ENCODE measurements at places on chromosomes 13 and 19. TPM values are rescaled to one million over a fixed set of nuclear protein-coding genes. Genes with fewer than 3 reads are reported as not detected.

DNA sequence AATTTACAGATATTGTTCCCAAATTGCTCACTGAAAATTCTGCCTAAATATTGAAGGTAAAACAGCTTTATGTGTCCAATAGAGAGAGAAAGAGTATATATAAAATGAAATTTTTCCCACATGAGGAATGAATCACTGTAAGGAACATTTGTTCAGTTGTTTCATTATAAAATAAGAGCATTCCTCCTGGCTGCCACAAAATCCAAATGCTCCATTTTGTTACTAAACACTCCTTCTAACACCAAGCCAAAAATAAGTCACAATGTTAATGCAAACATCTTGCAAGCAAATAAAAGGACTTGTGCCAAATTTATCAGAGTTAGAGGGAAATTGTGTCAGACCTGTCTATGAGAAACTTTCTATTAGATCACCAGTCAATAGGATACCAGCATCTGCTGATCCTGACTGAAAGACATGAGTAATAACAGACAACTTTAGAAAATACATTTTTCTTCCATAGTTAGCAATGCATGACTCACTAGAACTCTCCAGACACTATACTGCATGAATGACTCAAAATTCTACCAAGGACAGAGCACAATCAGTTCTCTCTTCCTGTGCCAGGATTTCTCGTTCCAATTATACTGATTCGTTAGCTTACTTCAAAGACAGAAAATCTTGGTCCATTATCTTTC, 83.5 kb upstream of the FNDC3A start:
- peak; percentile 69 for DNase-seq

DNA sequence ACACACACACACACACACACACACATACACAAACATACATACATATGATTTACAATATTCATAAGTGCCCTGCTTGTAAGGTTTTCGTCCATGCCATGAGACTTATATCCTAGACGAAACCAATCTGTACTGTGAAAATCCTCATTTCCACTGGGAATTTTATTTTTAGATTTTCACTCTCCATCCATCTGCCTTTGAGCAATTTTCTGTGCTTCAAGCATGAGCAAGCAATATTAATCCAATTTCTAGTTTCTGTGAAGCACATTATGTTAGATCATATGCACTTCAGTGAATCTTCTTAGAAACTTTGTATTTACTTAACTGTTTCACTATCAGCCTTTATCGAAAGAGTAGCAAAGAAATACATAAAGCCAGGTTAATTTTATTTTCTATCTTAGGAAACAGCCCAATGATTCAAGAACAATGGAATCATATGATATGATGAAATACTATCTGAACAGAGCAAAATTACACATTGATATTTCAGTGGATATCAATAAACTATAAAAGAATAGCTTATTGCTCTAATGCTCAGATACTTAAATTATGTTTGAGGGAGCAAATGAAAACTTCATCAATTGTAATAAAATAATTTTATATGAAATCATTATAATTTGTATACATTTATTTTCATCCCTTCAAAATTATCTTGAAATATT, 1100.7 kb upstream of the MIR17HG start:
- no peak for DNase-seq

DNA sequence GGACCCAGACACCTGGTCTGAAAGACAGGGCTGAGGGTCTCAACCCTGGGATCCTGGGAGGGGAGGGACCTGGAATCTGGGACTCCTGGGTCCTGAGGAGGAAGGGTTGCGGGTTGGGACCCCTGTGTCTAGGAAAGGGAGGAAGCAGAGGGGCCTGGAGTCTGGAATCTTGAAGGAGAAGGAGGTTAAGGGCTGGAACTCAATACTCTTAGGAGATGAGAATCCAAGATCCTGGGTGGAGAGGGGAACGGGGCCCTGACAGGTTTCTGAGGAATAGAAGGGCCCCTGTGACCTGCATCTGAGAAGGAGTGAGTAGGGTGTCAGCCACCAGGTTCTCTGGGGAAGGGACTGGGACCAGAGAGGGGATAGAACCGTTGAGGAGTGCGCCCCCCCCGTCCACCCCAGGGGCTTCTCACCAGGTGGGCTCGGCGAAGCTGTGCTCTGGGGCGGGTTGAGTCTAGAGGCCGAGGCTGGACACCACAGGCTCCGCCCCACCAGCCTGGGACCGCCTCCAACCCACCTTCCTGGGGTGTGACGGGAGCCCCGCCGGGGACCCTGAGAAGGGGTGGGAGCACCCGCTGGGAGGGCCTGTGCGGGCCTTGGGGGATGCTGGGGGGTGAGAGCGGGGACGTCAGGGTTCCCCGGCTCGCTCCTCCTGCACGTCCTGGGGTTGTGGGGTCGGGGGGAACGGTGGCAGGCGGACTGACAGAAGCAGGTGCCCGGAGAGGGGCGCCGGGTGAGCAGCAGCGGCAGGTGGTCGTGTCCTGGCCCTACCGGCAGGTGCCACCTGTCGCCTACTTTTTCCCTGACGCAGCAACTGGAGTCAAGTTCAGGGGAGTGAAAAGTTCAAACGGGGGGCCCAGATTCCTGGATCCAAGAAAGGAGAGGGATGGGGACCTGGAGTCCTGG, at the start of gene MAMSTR:
Gene MAMSTR (minus strand): TSS at position 463 of the 909 bp plus-strand sequence. CDS start 694 bp downstream, outside the sequence.
- no peak for DNase-seq

GRCh38 chr13:98201984-98202383, 24.9 kb upstream of the RNF113B start:
- no peak for DNase-seq

ITPKC gene
- 17.6 TPM for total RNA-seq

TTYH1 gene
- total RNA-seq: not detected

ADGRL1 gene
- 0.87 TPM for total RNA-seq

All from renal cortical epithelial cell (primary cell).